Tracheal epithelial cell (primary cell): ENCODE measurements at places on chromosomes 4 and X. TPM values are rescaled to one million over a fixed set of nuclear protein-coding genes. Genes with fewer than 3 reads are reported as not detected.

The OTUD6A gene
- not detected in 2 replicates for total RNA-seq

The ZNF630 gene
- total RNA-seq = 1.2 and 3.0 TPM in 2 replicates

The CRMP1 gene
- total RNA-seq = 0.24 TPM in 1 of 2 replicates, not detected in the other

The RXFP1 gene
- total RNA-seq = under 0.01 TPM in 1 of 2 replicates, not detected in the other

The GLA gene
- total RNA-seq = 13.4 and 29.9 TPM in 2 replicates

The BEND4 gene
- total RNA-seq = under 0.01 TPM in 1 of 2 replicates, not detected in the other

The ATP11C gene
- total RNA-seq = 12.4 and 19.3 TPM in 2 replicates

The MSL3 gene
- total RNA-seq = 16.9 and 17.5 TPM in 2 replicates

The DDX53 gene
- not detected in 2 replicates for total RNA-seq

The RAB39B gene
- under 0.01 and 0.21 TPM in 2 replicates for total RNA-seq

The BMX gene
- under 0.01 and 0.64 TPM in 2 replicates for total RNA-seq

The CXCL8 gene
- total RNA-seq = 3.2 and 412 TPM in 2 replicates

The CSN1S1 gene
- total RNA-seq = not detected in 2 replicates

The FMR1 gene
- 15.1 and 24.3 TPM in 2 replicates for total RNA-seq

The FREM3 gene
- total RNA-seq = under 0.01 TPM in 1 of 2 replicates, not detected in the other

The PORCN gene
- total RNA-seq = 44.3 and 49.6 TPM in 2 replicates

The MAGEB1 gene
- total RNA-seq = not detected in 2 replicates

The NKX3-2 gene
- under 0.01 TPM in 1 of 2 replicates, not detected in the other for total RNA-seq

The STATH gene
- total RNA-seq = not detected in 2 replicates

The GPR50 gene
- total RNA-seq = not detected in 2 replicates

The HSFX2 gene
- total RNA-seq = 0.72 TPM in 1 of 2 replicates, not detected in the other

The DUSP9 gene
- total RNA-seq = 1.5 and 1.7 TPM in 2 replicates

The GAB1 gene
- 6.0 and 7.5 TPM in 2 replicates for total RNA-seq

The FRMPD3 gene
- total RNA-seq = not detected in 2 replicates

The EGFL6 gene
- 0.21 TPM in 1 of 2 replicates, not detected in the other for total RNA-seq

The PRPS2 gene
- total RNA-seq = 36.4 and 44.1 TPM in 2 replicates

The SPP1 gene
- 2.3 and 139 TPM in 2 replicates for total RNA-seq

The NR3C2 gene
- total RNA-seq = 0.64 and 6.0 TPM in 2 replicates
